GM12865 (cell line): ENCODE measurements at places on chromosomes 7 and 10.

GRCh38 chr10:24370877-24371276 lies 161.9 kb downstream of the KIAA1217 start:
- DNase-seq = no peak

DNA sequence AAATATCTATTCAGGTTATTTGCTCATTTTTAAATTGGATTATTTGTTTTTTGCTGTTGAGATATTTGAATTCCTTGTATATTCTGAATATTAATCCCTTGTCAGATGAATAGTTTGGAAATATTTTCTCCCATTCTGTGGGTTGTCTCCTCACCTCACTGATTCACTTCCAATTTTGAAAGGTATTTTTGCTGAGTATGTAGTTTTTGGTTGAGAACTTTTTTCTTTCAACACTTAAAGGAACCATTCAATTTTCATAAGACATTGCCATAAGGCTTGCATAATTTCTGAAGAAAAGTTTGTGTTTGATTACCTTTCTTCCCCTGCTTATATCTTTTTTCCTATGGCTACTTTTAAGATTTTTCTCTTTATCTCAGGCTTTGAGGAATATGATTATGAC lies 8.9 kb upstream of the SCRN1 start:
- DNase-seq = no peak

GRCh38 chr10:44809647-44810046 lies 101.5 kb upstream of the TMEM72 start:
- DNase-seq = no peak

- peak; percentile 14 for DNase-seq
Measured at GRCh38 chr7:87445897-87446296, 29.6 kb downstream of the ABCB4 start.

DNA sequence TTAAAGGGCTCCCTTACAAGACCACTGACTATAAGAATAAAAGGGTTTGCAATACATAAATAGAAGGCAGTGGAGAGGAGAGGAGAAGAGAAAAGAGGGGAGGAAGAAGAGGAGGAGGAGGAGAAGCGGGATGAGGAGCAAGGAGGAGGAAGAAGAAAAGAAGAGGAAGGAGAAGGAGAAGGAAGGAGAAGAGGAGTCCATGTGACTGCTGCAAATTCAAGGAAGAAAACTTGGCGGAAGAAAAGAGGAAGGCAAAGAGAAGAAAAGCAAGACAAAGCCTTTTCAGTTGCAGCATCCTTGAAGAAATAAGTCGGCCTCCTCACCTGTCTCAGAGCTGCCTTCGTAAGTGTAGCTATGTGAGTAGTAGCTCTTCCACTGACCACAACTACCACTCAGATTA lies 22.6 kb downstream of the ASAH2 start:
- no peak for DNase-seq

DNA sequence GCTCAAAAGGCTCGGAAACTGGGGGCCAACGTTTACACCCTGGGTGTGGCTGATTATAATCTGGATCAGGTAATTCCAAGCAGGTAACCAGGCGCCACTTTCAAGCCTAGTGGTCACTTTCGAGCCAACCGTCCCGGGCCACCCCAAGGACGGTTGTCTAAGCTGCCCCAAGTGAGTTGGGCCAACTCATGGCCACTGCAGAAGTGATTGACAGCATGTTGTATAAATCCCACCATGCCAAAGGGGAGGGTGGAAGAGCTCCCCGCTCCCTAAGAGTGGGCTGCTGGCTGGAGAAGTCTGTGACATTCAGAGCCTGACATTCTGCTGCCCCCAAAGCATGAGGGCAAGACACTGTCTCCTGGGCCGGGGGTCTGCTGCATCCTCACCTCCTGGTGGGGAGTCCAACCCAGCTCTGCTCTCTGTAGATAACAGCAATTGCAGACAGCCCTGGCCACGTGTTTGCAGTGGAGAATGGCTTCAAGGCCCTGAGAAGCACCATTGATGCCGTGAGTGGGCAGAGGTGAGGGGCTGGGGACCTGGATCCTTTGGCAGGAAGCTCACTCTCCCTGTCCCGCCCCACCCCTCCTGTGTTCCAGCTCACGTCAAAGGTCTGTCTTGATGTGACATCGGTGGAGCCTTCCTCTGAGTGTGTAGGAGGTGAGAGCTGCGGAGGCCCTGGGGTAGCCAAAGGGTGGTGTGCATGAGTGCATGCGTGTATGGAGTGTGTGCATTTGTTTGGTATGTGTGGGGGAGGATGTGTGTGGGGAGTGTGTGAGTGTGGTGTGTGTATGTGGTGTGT lies 10.8 kb downstream of the ANTXRL start:
- no peak for DNase-seq

DNA sequence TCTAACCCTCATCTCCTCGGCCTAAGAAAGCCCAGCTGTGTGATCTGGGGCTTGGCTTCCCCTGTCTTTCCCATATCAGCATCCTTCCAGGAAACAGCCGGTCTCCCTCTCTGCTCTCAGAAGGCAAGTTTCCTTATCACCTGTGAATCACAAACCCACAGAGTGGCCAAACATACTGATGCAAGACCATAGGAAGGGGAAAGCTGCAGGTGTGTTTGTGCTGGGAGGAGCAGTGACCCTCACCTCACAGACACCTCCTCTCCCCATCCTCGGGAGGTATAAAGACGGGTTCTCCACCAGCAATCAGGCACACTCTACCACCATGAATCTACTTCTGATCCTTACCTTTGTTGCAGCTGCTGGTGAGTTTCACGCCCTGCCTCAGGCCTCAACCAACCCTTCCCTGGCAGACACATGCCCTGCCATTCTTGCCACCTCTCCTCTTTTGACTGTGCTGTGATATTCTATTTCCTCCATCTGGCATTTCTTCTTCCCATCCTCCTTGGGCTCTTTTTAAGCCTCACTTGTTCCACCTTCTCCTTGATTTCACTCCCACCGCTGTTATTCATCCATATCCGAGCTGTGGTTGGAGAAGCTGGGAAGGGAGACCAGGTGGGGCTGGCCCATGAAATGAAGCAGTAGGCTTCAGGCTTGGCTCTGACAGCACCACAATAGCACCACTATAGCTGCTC lies at the start of gene PRSS2:
Gene PRSS2 (plus strand): TSS at position 310 of the 692 bp plus-strand sequence. CDS start 13 bp downstream, at position 323.
- no peak for DNase-seq

DNA sequence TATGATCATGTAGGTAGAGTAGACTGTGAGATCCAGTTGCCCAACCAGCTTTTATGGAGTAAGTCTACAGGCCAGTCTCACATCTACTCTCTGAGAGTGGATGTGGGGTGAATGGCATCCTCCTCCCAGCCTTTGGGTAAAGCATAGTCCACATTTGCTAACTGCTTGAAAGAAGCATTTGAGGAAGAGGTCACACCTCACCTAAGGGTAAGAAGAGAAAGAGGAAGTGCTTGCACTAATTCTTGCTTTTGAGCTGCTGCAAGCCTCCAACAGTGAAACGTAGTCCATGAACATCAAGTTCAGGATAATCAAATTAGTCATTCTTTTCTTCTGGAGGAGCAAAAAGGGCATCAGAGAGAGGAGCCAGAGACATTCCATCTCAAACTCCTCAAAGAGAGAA lies 93.9 kb upstream of the AGR3 start:
- no peak for DNase-seq

- DNase-seq = no peak
Measured at GRCh38 chr10:116802876-116803275, 46.4 kb upstream of the ENO4 start.

GRCh38 chr10:45553155-45553554 lies 119.4 kb downstream of the ZFAND4 start:
- DNase-seq = peak; percentile 8

DNA sequence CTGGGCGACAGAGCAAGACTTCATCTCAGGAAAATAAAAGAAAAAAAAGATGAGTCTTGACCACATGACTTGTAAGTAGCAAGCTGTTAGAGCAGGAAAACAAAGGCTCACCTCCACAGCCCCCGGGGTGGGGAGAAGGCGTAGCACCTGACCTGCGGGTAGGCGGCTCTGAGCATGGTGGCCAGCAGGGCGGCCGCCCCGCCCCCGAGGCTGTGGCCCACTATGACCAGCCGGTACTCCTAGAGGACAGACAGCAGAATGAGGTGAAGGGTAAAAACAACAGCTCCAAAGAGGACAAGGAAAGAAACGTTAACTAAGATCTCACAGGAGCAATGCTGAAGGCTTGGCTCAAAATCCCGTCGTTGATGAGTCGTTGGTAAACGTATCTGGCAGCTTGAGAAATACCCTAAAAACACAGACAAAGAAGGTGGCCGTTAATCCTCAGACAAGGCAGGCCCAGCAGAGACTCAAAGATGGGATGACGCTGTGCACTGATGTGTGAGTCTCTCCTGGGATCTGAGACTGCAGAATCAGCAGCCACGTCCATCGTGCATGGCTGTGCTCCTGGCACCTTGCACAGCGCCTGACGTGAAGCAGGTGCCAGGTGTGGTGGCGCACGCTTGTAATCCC lies 31.1 kb downstream of the DAGLB start:
- DNase-seq = no peak

DNA sequence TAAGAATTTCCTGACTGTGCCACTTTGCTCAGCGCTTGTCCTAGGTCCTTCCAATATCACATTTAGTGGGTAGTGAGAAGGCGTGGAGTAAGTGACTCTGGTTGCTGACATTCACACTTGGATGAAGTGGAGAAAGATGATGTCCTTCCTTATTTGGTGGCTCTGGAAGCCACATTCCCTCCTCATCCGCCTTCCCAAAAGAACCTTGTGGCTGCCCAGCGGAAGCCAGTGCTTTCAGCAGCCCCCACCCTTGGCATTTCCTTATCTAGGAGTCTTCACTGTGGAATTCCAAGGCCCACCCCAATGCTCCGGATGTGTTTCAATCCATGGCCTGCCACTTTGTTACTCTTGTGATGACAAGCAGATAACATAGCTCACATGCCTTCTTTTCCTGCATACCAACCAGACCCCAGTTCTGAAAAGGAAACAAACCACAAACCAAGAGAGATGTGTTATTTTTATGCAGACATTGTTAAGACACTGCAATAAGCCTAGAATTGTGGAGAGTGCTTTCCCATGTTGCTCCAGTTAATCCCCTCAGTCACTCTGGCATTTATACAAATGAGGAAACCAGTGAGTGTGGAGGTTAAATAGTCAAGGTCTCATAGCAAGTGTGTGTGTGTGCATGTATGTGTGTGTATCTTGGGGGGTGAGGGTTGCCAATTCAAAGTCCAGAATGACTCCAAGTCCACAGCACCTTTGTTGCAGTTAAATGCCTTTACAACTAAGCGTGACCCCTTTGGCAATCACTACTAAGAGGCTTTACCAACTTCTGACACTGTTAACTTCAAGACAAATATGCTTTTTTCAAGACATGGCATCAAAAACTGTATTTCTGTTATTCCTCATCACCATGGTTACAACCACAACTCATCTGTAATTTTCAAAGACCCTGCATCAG lies 10.3 kb upstream of the ANKRD1 start:
- no peak for DNase-seq

- DNase-seq = no peak
Measured at GRCh38 chr7:52669031-52669430, 366.4 kb upstream of the POM121L12 start.

DNA sequence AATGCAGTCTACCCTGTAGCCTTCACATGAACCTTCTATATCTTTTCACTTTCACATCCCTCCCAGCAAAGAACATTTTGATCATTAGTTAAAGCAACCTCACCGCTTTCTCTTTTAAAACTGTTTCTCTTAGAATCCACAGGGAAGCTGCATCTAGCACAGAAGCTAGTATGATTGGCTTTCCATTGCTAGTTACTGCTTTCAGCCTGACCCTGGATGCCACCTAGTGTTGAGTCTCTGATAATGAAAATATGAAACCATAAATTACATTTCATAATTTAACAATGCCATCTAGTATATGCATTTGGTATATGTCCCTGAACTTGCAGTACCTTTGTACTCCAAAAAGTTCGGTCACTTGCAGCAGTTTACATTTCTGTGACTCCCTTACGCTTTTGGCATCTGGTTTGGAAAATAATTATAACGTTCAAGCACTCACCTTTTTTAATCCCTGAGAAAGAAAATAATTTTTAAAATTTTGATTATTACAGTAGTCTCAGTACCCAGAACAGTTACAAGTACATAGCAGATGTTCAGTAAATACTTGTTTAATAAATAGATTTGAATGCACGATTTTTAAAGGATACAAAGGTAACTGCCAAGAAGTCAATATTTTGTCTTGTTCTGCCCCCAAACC lies 22.7 kb downstream of the CISD1 start:
- peak; percentile 64 for DNase-seq

DNA sequence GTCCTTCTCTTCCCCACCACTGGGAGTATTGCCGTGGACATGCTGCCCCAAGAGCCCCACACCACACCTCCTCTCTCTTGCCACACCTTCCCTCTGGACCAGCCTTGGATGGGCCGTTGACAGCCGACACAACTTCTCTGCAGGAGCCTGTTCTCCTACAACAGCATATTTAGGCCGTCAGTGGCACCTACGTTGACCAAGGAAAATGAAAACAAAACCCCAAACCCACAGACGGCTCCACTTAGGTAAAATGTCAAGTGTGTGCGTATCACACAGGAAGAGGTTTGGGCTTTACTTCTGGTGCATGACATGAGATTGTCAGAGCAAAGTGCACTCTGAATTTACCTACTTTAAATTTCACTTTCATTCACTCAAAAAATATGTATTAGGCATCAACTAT lies 246.6 kb downstream of the ZMYND11 start:
- peak; percentile 52 for DNase-seq

DNA sequence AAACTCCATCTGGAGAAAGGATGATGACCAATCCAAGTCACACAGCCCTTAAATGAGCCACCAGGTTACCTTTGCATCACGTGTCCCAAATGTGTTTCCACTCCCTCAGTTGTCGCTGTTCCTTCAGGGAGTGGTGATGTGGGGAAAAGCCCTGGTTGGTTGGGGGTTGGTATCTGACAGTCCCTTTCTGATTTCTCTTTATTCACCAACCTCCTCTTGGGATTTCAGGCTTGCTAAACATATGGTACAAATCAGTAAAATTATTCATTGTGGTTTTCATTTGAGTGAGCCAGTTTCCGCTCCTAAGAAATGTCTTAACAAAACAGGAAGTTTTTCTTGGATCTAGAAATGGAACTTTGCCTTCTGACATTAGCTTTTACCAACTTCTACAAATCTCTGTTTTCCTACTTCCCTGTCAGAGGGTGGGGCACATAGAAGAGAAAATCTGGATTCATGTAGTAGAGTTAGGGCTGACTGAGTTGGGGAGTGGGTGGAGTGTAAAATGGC lies 40.0 kb upstream of the KMT2E start:
- DNase-seq = no peak

DNA sequence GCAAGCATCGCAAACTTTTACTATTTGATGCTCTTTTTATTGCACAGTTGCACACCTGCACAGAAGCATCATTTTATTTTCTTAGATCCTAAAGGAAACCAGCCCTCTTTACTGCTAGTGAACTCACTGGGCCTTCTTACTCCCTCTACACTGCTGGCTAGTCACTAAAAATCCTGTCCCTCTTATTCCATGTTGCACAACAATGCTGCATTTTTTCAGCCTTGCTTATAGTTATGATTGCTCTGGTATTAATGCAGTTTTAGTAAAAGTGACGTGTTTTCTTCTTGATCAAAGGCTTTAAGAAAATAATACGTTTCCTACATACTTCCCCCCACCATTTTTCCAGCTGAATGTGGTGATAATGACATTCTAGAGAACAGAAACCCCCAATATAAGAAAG lies 132.9 kb upstream of the FAM3C start:
- no peak for DNase-seq

- DNase-seq = no peak
Measured at GRCh38 chr7:145431834-145432233, 596.0 kb upstream of the TPK1 start.
